ENCODE measurements at places on chromosomes 4 and X.

DNA sequence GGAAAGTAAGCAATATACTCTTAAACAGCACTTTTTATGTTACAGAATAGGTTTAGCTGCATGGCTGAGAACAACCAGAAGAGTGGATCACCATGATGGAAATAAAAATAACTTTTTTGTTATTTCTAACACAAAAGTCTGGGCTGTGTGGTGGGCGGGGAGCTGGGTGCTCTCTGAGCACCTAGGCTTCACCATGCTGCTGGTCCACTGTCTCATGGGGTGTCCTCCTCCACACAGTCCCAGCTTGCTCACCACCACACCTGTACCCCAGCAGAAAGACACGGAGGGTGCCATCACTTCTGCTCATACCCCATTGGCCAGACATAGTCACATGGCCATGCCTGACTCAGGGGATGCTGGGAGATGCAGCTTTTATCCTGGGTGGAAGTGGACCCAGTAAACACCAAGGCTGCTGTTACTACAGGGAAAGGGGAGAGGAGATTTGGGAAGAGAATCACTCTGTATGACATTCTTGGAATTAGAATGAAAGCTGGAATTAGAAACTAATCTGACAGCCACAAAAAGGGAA, 45.0 kb downstream of the CPZ start:
- DNase-seq = no peak

- no peak for DNase-seq
These were observed 39.0 kb downstream of the BCOR start for GRCh38 chrX:40058719-40059118.

- peak; percentile 14 for DNase-seq
These were observed 32.8 kb downstream of the FAM13A start for GRCh38 chr4:89024051-89024675.

DNA sequence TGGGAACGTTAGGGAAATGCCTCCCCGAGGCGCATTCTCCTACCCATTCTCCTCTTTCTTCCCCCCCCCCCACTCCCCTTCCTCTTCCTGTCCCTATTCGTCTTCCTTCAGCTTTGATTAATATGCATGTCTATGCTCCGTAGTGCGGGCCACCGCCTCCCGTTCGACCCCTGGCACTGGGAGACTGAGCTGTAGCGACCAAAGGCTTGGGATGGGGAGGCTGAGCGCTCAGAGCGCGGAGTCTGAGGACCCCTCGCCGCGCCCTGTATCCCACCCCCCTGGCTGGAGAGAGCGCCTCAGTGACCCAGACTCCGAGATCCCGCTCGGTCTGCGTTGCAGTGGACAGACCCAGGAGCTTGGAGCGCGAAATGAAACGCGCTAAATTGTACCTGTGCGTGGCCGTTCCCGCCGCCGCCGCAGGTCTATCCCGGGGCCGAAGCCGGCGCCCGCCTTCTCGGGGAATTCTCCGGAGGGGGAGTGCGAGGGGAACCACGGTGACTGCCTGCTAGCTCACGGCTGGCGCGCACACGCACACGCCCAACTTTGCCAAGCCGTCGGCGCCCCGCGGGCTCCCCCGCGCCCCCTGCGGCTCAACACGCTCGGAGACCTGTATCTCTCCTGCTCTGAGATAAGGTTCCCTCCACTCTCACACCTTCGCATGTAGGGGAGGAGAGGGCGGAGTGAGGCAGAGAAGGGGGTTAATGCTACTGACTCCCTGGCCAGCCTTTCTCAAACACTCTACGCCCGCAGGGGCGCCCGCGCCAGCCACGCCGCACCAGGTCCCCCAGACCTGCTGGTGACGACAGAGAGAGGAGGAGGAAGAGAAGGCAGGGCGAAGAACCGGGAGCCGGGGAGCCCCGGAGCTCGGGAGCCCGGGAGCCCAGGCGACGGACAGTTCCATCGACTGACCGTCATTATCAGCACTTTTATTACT, 1.5 kb upstream of the PTCHD1 start:
- no peak for DNase-seq

DNA sequence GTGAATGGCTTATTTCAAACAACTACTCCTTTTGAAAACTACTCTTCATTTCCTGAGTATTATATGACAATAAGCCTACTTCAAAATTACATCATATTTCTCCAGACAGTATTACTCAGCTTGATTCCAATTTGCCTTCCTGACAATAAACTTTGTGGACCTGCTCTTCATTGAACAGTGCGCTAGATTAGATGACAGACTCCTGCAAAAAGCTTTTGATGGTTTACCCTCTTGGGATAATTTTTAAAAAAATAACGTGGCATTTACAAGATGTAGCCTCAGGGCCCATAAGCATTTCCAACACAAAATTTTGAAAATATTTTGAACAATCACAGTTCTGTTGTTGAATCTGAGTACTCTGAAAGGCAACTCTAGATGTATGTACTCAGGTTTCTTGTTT, 25.9 kb downstream of the MGAT4D start:
- no peak for DNase-seq

DNA sequence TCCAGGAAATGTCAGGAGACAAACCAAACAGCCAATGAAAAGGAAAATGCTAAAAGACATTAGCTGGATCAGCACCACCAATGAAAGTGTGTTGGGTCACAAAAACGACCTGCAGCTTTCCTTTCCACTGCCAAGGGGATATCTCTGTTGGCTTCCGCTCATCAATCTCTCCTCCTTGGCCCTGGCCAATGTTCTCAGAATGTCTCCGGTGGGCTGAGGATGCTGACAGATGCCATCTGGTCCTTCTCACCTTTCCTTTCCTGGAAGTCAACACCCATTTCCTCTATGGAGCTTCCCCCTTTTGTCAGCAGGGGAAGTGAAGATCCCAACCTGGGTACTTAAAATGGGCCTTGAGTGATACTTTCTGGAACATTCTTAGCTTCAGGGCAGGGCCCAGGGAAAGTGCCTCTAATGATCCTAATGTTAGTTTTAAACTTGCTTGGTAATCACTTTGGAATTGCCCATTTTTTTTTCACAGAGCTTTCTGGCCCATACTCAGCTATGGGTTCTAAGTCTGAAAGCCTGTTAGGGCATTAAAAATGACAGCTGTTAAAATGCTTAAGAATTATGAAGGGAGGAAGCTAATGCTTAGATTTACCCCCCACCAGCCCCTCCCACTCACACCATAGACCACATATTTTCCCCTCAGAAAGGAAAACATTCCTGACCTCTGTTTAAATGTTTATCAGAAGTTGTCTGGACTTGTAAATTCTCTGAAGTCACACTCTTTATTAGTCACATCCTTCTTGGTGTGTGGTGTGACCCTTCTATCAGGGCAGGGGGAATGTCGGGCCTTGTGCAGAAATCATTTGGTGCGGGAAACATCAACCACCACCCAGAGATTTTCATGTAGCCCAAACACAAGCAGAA, 29.2 kb downstream of the IGFBP7 start:
- no peak for DNase-seq

DNA sequence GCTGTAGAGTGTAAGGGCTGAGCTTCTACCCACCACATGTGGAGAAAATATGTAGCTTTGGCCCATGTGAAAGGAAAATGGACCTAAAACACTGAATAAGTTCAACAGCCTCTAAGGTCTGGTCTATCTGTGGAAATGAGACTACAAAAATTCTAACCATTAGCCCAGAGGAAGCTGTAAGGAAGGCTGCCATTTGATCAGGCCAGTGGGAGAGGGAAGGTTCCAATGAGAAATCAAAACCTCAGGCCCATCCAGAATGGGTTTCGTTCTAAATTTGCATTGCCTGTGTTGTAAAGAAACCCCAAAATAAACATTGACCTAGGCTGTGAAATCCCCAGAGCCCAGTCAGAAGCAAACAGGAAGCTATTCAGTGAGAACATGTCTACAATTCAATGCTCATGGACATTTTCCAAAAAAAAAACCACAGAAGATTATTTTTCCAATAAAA, 320.4 kb upstream of the SLC7A11 start:
- no peak for DNase-seq

GRCh38 chr4:120873554-120873953, 49.0 kb downstream of the PRDM5 start:
- DNase-seq = no peak

DNA sequence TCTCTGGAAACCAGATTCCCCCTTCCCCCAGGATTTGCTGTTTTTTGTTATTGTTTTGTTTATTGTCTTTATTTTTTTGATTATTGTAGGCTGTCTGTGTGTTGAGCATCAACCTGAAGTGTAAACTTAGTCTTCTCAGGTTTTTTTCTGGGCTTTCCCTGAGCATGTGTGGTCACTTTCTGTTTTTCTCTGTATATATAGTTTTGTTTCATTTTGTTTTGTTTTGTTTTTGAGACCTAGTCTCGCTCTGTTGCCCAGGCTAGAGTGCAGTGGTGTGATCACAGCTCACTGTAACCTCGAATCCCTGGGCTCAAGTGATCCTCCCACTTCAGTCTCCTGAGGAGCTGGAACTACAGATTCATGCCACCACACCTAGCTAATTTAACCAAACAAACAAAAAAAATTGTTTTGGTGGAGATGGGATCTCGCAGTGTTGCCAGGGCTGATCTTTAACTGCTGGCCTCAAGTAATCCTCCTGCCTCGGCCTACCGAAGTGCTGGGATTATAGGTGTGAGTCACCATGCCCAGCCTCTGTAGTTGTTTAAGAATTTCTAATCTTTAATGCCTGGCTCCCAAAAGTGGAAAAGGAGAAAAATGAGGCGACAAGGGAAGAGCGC, 9.1 kb downstream of the IL13RA1 start:
- DNase-seq = no peak

DNA sequence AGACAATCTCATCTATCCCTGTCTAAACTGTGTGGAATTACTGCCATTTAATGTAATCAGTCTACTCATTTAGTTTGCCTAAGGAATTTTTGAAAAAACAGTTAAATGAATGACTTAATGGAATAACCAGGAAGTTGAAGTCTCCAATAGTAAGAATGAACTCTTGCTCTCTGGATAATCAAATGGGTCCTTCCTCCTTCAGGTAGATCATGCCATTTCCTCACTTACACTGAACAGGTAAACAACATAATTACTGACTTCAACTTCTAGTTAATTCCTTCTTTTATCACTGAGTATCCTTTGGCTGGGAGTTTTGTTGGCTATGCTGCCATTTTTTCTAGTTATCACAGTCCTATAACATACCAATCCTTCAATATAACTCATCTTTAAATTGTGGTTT, 56.0 kb downstream of the ELOVL6 start:
- DNase-seq = no peak

DNA sequence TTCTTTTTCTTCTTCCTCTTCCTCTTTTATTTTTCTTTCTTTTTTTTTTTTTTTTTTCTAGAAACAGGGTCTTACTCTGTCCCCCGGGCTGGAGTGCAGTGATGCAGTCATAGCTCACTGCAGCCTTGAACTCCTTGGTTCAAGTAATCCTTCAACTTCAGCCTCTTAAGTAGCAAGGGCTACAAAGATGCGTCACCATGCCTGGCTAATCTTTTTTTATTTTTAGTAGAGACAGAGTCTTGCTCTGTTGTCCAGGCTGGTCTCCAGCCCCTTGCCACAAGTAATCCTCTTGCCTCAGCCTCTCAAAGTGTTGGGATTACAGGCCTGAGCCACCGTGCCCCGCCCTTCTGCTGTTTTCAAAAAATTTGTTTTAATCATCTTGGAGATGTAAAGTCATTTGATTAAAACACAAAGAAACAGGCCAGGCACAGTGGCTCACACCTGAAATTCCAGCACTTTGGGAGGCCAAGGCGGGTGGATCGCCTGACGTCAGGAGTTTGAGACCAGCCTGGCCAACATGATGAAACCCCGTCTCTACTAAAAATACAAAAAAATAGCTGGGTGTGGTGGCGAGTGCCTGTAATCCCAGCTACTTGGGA, 28.1 kb downstream of the SYNPO2 start:
- no peak for DNase-seq

DNA sequence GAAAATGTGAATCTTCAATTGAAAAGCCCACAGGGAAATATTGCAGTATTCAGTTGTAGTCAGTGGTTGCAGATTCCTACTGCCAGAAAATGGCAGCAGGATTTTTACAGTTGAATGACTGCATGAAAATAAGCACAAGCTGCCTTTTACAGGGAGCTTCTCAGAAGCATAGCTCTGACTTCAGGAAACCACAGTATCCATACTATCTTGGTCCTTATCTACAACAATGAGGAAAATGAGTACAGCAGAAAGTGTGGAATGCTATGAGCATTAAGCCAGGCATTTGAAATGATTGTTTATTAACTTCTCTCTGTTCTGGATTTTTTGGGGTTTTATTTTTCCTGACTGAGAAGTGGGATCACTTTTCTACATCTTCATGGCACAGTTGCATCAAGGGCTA, 34.6 kb upstream of the PRRG1 start:
- DNase-seq = no peak

DNA sequence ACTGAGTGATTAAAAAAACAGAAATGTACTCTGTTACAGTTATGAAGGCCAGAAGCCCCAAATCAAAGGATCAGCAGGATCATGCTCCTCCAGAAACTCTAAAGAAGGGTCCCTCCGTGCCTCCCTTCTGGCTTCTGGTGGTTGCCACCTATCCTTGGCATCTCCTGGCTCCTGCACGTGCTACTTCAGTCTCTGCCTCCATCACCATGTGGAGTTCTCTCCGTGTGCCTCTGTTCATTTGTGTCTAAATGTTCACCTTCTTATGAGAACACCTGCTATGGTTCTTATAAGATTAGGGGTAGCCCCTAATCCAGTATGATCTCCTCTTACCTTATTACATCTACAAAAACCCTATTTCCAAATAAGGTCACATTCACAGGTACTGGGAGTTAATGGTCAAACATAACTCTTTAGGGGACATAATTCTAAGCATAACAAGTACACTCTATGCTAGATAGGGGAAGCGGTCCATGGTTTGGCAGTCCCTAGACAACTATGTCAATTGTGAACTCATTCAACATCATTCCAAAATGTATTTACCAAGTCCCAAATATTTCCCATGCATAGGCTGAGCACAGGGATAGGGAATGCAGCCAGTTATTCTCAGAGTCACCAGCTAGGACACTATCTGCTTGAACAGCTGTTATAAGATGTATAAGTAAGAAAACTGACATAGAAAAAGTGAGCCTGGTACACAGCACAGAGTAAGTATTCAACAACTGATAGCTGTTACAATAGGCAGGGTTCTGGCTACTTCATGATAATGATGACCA, 295.5 kb upstream of the BOD1L1 start:
- no peak for DNase-seq

DNA sequence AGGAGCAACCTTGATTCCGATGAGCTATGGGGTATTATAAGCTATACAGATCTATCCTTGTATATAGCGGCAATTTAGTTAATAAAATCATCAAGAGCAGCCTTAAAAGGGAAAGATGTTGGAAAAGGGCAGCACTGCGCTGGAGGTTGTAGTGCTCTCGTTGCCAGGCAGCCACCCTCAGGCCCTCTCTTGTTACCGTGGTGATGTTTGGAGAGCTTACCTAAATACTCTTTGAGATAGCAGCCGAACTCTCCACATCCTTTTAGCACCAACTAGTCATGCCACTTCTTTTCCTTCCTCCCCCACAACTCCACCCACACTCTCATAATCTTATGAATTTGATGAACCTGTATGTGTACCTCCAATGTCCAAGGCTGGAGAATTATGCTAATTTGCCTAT, 3.8 kb upstream of the RADX start:
- DNase-seq = no peak
